ENCODE measurements at places on chromosomes 5 and 9.

DNA sequence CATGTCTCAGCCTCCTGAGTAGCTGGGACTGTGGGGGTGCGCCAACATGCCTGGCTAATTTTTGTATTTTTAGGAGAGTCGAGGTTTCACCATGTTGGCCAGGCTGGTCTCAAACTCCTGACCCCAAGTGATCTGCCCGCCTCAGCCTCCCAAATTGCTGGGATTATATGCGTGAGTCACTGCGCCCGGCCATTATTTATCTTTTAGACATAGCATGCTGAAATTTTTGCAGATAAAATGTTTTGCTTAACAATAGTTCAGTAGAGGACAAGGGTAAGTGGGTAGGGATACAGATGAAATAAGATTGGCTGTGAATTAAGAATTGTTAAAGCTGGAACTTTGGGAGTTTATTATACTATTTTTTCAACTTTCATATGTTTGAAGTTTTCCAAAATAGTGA, 150.8 kb upstream of the GRHPR start:
- no peak for DNase-seq

GRCh38 chr5:109740966-109741365, 51.2 kb downstream of the MAN2A1 start:
- DNase-seq: no peak

GRCh38 chr5:126971455-126972031, 58.8 kb downstream of the MARCHF3 start:
- DNase-seq: no peak

DNA sequence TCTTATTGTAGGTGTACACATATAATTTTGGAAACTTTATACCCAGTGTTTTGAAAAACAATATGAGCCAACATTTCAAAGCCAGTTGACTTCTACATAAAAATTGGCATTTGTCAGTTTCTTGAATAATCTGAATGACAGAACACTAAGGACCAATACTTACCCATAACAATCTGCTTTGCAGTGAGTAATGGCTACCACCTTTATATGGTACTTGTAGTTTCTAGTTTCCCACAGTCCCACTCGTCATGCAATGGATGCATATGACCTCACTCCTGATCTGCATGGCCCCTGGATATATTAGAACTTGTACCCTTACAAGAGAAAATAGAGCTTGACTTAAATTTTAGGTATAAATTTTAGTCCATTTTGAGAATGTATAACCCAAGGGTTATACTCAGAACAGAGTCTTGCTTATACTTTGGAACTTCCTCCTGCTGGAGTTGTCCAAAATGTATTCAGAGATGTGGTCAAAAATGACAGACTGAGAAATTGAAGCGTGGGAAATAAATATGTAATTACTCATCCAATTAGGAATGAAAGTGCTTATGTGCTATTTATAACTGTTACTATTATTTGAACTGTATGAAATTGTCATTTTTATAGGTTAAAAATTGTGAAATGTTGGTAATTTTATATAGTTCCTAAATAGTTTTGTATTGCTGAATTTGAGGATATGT, 19.5 kb downstream of the XRCC4 start:
- no peak for DNase-seq

- no peak for DNase-seq
Measured at GRCh38 chr5:143449772-143450171, 46.3 kb upstream of the NR3C1 start.

GRCh38 chr5:131281133-131281867, 17.4 kb downstream of the CDC42SE2 start:
- peak; percentile 85 for DNase-seq

DNA sequence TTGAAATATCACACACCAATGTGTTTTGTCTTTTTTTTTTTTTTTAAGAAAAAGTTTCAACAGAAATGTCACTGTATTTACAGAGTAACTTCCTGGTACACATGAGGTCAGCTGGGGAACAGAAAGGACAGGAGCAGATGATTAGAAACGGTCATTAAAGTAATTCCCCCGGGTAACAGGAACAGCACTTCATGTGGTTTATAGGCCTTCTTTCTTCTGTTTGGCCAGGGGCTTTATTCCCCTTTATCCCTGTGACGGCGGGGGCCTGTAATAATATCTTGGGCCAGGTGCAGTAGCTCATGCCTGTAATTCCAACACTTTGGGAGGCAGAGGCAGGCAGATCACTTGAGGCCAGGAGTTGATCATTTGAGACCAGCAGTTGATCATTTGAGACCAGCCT, 30.5 kb upstream of the MSH3 start:
- DNase-seq: no peak

DNA sequence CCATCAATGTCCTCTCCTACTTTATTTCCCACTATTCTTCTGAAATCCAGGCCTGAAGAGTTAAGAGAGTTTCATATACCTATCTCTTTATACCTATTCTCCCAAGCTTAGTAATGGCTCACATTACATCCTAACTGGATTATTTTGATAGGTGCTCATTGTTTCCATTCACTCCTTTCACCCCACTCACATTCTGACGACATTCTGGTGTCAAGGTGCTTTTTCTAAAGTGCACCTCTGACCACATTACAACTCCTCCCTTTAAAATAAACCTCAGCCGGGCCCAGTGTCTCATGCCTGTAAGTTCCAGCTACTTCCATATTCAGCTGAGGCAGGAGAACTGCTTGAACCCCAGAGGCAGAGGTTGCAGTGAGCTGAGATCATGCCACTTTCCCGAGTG, 417.1 kb downstream of the BNC2 start:
- DNase-seq: no peak

DNA sequence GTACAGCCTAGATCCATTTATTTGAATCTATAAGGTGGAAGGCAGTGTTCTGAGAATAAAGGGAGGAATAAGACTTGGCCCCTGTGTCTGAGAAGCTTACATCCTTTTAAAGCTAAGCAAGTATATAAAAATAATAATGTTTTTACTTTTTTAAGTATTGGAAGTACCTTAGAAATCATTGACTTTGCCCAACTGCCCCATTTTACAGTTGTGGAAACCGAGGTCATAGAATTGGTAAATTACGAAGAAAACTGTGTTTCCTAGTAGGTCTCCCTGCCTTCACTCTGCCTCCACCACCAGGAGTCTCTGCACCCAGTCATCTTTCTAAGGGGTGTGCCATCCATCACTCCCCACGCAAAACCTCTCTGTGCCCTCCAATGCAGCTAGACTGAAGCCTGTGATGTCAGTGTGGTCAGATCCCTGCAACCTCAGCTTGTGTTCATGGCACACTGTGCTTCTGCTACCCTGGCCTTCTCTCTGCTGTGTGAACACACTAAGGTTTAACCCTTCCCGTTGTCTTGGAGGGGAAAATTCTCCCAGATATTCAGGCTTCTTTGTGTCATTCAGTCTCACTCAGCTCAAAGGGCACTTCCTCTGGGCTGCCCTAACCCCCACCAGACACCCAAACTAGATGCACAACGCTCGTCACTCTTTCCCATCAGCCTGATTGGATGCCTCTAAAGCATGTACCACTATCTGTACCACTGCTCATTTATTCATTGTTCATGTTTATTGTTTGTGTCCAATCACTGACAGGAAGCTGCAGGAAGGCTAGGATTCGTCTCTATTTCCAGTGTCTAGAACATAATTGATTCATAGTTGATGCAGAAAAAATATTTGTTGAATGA, 18.2 kb downstream of the ADRB2 start:
- no peak for DNase-seq

DNA sequence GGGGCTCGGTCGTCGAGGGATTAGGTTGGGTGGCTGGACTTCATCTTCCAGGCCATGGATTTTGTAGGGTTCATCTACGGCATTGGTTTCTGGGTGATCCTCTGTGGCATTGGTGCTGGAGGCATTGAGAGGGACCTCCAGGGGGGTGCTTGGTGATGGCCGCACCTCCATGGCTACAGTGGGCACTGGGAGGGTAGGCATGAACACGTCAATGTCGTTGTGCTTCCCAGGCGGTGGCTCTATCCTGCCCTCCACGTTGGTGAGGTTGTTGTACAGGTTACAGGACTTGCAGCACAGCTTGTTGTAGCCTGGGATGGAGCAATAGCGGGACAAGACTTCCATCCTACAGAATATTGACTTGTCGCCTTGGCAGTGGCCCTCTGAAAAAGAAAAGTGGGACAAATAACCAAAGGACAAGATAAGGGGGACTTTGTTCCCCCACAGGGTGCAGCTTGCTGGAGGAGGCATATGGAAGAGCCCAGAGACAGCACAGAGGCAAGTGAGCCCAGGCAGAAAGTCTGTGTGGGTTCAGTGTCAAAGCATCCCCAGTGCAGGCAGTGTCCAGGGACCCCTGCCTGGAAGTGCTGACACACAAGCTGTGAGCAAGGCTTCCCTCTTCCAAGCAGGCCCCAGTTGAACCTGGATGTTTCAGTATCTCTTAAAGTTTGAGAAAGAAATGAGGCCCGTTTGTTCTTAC, 53.9 kb downstream of the ZNF354C start:
- no peak for DNase-seq

GRCh38 chr9:72473474-72474261, 47.7 kb upstream of the TMC1 start:
- DNase-seq: no peak

- DNase-seq: no peak
Measured at GRCh38 chr9:28056466-28056865, 483.2 kb upstream of the C9orf72 start.

- peak; percentile 14 for DNase-seq
Measured at GRCh38 chr9:91782708-91783214, 167.3 kb downstream of the ROR2 start.

DNA sequence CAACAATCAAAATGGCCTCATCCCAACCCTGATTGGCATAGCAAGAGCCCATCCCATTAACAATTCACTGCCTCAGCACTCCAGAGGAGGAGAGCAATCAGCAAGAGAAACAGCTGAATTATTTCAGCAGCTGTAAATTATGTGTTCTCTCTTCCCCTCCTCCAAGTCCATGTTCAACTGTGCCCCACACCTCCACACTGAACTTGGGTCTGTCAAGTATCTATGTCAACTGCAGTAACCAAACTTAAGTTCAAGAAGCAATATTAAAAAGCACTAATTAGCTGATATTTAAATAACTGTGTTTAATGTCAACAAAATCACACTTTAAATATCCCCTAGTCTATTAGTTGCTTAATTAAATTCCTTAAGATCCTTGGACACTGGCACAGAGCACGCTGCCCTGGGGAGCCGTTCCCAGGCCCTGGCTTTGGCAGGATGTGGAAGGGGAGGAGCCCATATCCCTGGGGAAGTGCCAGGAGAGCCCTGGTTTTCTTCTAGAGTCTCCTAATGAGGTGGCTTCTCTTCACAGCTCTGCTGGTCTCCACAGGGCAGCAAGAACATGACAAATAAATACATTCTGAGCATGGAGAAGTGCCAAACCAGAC, 50.6 kb downstream of the SIL1 start:
- DNase-seq: no peak

DNA sequence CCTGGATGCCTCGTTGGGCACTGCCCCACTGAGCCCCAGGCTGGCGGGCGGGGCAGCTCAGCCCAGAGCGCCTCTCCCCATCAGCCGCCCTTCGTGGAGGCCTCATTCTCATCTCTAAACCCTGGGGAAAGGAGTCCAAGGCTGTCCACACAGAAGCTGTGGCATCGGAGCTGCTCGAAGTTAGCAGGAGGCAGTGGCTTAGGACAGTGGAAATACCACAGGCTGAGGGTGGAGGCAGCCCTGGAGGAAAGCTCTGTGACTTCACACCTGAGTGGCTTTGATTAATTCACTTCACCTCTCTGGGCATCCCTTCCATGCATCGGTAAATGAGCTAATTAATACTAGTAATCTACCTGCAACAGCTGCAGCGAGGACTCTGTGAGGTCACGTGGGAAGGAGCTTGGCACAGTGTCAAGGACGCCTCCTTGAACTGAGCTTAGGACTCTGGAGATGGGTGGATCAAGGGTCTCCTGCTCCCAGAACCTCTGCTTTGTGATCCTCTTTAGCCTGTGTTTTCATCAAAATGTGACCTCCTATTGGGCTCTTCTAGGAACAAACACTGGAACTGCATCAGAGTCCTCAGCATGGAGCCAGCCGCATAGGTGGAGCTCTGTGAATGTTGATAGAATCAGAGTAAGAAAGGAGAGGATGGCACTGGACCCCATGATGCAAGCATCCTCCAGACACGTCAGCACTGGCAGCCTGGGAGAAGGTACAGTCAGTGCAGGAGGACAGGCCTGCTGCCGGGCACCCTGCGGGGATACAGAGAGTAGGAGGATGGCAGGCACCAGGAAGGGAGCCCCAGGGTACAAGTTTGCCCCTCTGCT, 842 bp upstream of the ANGPTL2 start:
- DNase-seq: no peak

DNA sequence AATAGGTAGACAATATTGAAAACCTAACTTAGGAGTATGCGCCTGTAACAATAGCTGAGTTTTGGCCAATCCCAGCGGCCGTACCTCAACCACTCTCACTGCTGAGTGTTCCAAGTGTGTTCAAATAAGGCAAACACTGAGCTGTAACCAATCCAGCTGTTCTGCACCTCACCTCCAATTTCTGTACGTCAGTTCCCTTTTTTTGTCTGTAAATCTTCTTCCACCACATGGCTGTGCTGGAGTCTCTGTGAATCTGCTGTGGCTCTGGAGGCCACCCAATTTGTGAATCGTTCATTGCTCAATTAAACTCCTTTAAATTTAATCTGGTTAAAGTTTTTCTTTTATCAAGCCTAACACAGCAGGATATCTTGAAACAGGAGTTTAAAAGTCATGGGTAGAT, 116.3 kb downstream of the SLC28A3 start:
- no peak for DNase-seq

- DNase-seq: no peak
Measured at GRCh38 chr9:111999319-111999718, 102.7 kb downstream of the UGCG start.

- no peak for DNase-seq
Measured at GRCh38 chr5:36839489-36840476, 36.8 kb upstream of the NIPBL start.

- DNase-seq: no peak
Measured at GRCh38 chr5:122415030-122415800, 103.2 kb downstream of the SNCAIP start.

DNA sequence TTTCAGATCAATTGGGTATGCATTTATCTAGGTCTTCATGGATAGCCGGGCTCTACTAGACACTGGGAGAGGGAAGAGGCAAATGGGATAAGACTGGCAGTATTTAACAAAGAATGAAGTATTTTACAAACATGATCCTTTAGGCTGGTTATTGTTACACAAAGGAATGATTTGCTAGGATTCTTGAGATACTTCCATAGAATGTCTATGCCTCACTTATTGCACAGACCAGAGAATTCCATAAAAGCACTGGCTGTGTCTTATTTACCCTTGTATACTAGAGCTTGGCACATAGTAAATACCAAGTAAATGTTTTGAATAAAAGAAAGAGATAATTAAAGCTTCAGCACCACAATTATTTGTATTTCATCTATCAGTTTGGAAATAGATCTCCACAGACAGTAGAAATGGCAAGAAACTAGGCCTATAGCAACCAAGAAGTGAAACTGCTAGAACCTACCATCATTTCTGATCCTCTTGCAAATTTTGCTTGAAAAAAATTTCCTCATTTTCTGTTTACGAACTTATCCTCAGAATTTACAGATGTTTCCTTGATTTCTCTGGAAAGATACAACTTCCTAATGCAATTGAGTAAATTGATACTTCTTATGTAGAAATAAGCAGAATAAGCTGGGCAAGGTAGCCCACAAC, 3.8 kb downstream of the PDCD1LG2 start:
- DNase-seq: no peak

Measured in CD8-positive, alpha-beta memory T cell (primary cell).